ENCODE measurements at places on chromosomes 4 and X.

- DNase-seq, result peak; percentile 27
These were observed 174.9 kb upstream of the SMARCAD1 start for GRCh38 chr4:94032754-94033153.

DNA sequence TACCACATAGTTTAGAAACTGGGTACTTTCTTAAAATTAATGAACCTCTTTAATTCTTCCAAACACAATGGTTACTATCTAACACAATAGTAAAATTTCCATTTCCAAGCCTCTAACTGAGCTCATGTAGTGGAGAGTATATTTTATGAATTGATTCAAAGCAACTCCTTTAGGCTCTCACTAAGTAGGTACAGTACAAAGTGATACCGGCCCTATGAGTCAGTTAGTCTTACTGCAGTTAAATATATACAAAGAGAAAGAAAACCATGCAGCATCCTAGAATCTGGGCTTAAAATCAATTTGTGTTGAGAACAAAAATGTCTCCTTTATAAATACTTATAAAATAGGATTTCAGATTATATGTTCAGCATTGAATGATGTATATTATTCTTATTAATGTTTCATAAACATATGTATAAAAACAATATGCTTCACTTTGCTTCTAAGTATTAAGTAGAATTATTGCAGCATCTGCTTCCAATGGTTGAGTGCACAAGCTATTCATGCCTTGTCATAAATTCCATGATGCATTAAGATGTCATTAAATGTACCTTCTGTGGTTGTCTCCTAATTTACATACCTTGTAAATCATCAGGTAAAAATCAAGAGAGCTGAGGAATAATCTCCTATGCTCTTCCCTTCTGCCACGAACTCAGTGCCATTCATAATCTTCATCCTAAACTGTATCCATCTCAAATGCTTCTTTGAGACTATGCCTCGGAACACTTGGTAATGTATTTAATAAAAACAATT lies 1037.8 kb downstream of the STPG2 start:
- DNase-seq, result no peak

DNA sequence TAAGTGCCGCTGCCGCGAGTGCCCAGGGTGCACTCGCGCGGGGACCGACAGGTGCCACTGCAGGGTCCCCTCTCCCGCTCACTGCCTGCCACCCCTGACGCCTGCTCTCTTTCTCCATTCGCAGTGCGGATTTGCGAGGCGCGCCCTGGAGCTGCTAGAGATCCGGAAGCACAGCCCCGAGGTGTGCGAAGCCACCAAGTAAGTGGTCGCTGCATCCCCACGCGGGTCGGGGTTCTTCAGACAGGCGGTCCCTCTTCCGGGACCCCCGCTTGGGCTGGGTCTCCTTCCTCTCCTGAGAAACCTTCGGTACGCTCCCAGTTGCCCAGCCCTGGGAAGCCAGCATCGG lies 547 bp downstream of the GUCY1A1 start:
- DNase-seq, result no peak

DNA sequence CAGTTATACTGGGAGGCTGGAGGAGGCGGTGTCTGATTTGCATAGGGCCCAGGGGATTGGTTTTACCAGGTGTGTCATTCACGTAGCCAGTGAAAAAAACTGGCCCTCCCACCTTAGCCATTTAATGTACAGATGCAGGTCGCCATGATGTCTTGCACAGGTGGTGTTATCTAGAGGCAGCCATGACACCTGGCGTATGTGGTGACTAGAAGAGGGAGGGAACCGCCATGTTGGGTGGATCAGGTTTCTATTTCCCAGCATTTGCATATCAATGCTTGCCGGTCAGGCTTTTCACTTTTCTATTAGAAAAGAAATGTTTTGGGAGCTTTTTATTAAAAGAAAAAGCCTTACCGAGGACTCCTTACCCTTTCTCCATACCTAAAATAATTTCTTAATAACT lies 523.4 kb downstream of the ADGRL3 start:
- DNase-seq, result peak; percentile 2

GRCh38 chrX:79065696-79066095 lies 78.8 kb upstream of the GPR174 start:
- no peak for DNase-seq

GRCh38 chrX:17374619-17375366 lies at the start of gene NHS:
TSS of gene NHS (plus strand) at chrX:17375200. CDS start at chrX:17375758, 558 bp downstream.
- peak; percentile 86 for DNase-seq

DNA sequence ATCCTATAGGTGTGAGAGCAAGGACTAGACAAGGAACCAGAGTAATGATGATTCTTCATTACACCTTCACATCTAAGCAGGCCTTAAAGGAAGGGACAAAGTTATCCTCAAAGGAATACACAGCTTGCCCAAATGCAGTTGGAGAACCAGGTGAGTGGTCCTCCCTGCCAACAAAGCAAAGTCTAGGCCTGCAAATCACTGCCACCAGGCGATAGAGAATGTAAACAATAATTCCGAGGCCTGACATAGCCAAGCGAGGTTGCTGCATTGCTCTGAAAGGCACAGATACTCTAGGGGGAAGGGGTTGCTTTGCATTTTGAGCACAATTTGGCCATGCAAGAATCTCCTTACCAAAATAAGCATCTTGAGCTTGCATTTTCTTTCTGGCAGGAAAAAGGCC lies 178.2 kb upstream of the FAT1 start:
- DNase-seq, result no peak

DNA sequence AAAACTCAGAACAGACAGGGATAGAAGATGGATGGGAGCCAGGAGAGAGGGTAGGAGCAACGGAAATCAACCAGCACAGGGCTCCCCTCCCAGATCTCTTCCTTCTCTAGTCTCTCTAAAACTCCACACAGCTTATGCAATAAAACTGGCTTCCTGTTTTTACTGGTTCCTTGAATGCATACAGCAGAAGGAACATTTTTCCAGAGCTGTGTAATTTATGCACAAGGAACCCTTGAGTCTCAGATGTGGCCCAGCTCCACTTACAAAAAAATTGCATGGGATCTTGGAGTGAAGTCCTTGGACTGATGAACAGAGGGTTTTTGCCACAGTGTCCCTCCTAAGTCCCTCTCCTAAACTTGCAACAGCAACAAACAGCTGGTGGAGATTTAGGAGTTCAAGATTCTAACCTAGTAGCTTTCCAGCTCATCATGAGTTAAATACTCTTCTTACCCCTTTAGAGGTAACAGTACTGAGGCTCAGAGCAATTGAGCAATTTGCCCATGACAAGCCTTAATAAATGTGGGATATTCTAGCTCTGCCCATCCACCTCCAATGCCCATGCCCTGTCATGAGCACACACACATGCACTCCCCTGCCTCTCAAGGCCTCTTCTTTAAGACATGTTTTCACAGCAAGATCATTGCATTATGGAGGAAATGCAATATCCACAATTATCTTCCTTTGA lies 18.4 kb upstream of the CC2D2A start:
- no peak for DNase-seq

- no peak for DNase-seq
These were observed 61.0 kb downstream of the SEPSECS start for GRCh38 chr4:25098964-25099891.

DNA sequence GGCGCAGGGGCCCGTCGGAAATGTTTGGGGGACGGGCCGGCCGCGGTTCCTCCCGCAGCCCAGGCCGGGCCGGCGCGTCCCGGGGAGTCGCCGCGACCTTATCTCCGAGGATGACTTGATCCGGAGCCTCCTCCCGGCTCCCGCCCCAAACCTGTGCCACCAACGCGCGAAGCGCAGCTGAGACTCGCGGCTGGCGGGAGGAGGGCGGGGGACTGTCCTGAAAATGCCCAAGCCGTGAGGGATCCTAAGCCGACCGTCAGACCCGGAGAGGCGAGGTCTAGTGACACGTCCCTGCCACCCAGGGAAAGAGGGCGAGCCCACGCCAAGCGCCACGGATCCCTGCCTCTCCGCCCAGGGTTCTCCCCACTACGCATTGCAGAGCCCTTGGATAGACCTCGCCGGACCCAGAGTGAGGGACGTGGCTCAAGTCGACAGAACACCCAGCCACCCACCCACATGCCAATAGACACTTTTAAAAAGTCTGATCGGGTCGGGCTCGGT lies 26.9 kb downstream of the UTP14A start:
- DNase-seq, result peak; percentile 63

DNA sequence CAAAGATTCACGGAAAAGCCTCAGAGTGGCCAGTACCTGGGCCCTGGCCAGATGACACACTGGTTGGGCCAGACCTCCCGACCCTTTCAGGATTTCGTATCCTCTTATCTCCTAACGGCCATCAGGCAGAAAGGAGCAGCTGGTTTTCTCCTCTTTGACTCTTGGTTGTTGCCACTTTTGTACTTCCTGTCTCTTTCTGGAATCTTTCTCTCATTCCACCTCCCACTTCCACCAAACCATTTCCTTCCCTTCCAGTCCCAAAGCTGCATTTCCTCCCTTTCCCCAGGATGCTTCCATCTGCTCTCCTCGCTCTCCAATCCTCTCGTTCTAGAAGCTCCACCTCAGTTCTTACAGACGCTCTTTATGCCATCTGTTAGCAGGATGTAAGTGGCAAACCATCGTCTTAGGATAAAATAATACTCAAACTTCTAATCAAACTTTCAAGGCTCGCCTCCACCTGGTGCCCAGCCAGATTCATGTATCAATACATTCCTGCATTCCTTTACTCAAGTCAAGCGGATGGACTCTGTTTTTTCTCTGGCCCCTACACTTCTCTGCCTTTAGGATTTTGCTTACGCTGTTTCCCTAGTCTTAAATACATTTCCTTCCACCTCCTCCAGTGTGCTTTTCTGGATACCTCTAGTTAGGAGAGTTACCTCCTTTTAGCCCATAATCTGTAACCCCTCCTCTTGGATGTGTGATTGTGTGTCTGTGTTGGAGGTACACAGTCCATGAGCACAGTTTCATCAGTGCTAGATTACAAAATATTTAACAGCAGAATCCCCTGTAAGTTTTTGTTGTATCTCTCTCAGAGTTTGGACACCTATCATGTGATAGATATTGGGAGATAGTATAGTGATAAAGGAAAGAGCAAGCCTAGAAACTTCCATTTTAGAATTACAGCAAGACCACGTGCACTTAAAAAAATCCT lies 70.4 kb downstream of the LDB2 start:
- DNase-seq, result peak; percentile 30

DNA sequence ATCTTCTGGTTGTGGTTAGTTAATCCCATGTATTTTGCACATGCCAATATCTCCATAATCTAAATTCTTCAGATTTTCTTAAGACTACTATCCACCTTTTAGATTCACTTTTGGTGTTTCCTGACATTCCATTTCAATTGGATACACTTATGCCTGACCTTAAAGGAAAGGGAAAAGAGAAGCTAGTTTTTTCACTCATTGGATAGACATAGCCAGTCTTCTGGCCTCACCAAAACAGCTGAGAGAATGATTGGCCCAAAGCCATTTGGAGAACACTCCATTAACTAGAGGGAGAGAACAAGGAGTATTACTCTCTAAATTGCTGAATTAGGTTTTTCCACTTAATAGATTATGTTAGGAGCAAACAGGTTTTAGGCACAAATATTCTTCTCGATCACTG lies 4.0 kb downstream of the PRPS1 start:
- DNase-seq, result no peak

DNA sequence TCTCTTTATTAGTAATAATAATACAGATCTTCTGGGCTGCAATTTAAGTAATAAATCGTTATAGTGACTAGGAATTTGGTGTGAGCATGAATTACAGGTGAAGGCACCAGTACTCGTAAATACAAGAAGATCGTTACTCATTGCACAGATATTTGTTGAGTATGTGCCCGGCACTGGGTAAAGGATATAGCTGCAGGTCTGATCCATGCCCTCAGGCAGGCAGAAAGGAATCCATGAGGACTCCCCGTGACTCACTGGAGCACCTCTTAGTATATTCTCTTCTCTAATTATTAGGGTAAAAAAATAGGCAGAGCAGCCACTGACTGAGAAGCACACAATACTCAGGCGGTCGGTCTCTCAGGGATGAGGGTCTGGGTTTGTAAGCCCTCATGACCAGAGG lies 868.3 kb downstream of the RAB28 start:
- no peak for DNase-seq

- no peak for DNase-seq
These were observed 376.9 kb upstream of the CTSO start for GRCh38 chr4:156330436-156331031.

DNA sequence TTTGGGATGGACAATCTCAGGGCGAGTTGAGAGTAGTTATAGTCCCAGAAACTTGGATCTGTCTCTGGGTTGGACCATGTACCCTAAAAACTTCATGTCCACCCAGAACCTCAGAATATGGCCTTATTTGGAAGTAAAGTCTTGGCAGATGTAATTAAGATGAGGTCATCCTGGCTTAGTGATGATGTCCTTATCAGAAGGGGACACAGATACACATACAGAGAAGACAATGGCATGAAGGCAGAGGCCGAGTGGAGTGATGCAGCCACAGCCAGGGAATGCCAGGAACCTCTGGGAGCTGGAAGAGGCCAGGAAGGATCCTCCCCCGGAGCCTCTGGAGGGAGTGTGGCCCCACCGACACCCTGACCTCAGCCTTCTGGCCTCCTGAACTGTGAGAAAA lies 61.2 kb upstream of the STX18 start:
- DNase-seq, result no peak

DNA sequence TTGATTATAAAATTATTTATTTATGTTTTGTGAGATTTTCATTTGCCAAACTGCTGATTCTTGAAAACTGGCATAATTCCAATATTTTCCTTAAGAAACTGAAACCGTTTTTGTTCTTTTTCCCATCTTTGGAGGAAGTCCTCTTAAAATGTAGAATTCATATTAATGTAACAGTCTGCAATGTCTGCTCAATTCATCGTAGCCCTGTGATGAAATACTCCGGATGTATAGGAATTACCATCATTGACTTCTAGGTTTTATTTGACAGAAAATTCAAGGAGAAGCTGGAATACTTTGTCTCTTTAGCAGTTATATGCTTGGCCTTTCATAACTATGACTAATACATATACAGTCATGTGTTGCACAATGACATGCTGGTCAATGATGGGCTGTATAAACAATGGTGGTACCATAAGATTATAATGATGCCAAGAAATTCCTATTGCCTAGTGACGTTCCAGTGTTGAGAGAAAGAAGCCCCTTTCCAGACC lies 185.0 kb upstream of the GPRIN3 start:
- DNase-seq, result no peak

- no peak for DNase-seq
These were observed 180.4 kb downstream of the AFAP1 start for GRCh38 chr4:7759216-7759615.

GRCh38 chr4:85860066-85860740 lies 385.3 kb downstream of the ARHGAP24 start:
- DNase-seq, result no peak

- no peak for DNase-seq
These were observed 536 bp downstream of the OTUD5 start for GRCh38 chrX:48956728-48957414.

DNA sequence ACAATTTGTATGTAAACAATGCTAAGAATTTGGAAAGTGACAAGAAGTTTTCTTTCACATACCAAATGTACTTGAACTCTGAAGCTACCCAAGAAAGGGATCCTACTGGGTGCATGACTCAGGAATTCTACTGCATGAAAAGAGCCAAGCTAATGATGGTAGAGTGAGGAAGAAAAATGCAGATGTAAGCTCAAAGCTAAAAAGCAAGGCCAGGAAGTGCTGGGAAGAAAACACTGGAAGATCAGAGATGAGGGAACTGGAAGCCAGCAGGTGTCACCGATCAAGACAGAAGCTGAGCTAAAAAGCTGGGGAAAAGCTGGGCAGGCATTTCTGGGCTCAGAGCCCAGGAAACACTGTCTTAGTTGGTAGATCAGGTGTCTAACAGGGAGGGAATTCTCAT lies 449.1 kb downstream of the NKX6-1 start:
- peak; percentile 24 for DNase-seq

All from ELF-1 (cell line).